ENCODE measurements at places on chromosomes 1 and 21.

DNA sequence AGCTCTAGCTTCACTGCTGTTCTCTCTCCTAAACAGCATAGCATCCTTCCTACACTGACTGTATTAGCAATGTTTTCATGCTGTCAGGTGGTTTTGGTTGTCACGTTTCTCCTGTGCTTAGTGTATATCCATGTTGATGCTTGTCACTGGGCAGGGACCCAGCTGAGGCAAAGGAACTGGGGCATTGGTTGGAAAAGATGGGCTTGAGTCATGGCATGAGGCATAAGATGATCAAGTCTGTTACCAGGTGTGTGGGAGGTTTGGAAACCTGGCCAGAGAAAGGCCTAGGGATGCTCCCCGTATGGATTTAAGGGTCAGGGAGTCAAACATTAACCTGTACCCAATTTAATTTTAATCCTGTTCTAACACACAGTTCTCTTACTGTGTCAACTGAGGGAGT lies 69.6 kb downstream of the OSBPL9 start:
- no peak for DNase-seq

DNA sequence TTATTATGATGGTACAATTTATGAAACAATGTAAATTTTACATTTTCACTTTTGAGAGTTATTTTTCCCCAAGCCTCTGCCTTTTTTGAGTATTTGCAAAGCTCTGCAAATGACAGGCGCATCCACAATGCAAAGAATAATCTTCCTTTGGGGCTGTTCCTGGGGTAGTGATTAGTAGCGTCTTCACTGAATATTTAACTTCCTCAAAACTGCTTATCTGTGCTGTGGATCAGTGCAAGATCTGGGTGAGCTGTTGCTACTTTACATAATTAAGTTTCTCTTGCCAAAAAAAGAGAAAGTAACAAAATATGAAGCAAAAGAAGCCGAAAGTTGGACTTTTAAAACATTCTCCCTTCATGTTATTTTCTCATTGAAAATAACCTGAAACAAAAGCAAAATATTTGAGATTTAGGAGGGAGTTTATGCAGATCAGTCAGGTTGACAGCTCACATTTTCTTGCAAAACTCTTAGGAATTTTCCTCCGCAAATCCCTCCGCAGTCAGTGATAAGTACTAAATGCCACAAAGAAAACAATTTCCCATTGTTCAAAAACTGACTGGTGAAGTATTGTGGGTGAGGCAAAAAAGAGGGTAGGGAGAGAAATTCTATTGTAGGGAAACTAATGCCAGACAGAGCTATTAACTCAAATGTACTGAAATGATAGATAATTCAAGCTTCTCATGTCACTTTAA lies 276.4 kb upstream of the B3GALT2 start:
- DNase-seq = no peak

GRCh38 chr1:162094723-162095122 lies 25.2 kb downstream of the NOS1AP start:
- DNase-seq = no peak

DNA sequence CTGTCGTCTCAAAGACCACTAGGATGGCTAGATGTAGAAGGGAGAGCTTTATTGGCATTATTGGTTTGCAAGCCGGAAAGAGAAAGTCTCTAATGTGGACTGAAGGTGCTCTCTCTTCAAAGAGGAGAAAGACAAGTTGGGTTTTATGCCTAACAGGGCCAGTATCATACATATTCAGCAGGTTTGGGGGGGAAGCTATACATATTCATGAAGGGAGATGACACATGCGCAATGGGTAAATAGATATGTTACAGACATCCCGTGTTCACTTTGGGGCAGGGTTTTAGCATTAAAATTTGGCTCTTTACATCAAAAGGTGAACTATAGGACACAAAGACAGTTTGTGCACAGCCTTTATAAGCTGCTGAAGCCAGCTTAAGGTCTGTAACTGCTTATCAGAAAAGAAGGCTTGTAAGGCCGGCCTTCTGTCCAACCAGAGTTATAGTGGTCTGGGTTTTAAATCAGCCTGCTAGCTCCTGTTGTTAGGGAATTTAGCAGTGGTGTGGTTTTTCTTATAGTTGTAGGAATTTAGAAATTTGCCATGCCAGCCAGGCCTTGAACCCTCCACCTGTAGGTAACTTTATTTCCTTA lies 46.5 kb upstream of the LRRN2 start:
- no peak for DNase-seq

DNA sequence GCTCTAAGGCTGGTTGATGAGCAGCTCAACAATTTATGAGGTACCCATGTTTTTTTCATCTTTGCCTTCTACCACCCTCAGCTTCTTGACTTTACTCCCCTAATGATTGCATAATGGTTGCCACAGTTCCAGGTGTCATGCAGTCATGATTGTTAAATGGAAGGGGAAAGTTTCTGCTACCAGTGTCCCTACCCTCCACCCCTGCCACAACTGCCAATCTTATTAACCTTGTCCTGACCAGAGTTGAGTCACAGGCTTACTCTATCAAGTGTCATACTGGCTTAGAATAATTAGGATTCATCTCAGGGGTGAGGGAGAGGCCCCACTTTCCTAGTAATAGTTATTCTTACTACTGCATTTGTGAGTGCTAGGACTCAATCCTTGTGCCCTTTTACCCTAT lies 7.9 kb upstream of the FUBP1 start:
- DNase-seq = no peak

DNA sequence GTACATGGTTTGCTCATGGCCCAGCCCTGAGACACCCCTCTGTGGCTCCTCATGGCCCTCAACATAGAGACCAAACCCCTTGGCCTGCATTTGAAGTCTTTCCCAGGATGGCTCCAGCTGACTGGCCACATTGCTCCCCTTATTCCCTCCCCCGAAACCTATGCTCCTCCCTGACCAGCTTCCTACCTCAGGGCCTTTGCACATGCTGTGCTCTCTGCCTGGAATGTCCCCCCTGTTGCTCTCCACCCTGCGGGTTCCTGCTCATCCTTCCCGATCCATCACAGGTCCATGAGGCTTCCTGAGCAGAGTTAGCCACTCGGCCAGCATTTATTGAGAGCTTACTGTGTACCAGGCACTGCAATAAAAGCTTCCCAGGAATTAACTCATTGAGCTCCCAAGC lies 70.9 kb upstream of the SELENON start:
- no peak for DNase-seq

DNA sequence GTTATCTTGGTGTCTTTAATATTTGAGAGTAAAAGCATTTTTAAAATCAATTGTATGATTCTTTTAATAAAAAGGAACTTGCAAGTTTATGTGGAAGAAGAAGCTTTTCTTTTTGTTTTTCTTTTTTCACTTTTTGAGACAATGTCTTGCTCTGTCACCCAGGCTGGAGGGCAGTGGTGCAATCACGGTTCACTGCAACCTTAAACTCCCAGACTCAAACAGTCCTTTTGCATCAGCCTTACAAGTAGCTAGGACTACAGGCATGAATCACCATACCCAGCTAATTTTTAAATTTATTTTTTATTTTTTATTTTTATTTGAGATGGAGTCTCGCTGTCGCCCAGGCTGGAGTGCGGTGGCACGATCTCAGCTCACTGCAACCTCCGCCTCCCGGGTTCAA lies 34.1 kb downstream of the CMPK1 start:
- DNase-seq = no peak

DNA sequence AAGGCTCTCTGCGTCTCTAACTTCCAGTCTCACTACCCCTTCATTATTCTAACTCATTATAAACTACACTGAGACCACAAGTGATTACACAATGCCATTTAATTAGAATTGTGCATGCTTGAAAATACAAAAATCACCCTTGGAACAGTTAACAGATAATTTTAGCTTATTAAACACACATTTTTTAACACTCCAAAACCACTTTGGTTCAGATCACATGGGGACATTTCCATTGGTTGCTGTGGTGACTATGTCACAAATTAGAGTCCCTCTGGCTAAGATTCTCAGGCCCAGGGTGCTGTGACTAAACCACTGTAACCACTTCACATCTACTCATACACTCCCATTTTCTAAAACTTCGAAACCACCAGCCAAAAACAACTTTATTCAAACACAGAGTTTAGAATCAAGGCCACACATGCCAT lies 43.0 kb downstream of the JAK1 start:
- no peak for DNase-seq

DNA sequence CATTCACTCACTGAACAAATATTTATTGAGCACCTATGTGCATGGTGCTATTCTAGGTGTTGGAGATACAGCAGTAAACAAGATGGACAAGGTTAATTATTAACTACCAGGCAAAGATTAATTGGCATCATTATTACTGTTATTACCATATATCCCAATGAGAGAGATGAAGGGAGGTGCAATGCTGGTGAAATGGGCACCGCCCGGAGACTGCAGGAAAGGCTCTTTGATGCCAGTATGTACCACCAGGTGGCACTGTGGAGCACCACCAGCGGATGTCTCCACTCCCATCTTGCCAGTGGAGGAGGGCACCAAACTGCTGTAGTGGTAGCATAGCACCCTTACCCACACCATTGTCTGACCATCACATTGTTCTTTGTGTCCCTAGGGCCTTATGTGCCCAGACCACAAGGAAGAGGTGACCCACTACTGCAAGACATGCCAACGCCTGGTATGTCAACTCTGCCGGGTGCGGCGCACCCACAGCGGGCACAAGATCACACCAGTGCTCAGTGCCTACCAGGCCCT lies 3.0 kb downstream of the TRIM46 start:
- DNase-seq = peak; percentile 71

GRCh38 chr1:245404527-245404926 lies 249.7 kb downstream of the KIF26B start:
- DNase-seq = no peak

GRCh38 chr1:161725908-161726472 lies 4.6 kb downstream of the FCRLB start:
- peak; percentile 9 for DNase-seq

GRCh38 chr1:232965912-232966217 lies 15.5 kb downstream of the NTPCR start:
- no peak for DNase-seq

- no peak for DNase-seq
These were observed 18.2 kb upstream of the MSTO1 start for GRCh38 chr1:155591770-155592169.

- no peak for DNase-seq
These were observed at the start of gene CCDC185 for GRCh38 chr1:223393275-223394214. CCDC185 (plus strand) TSS chr1:223393415; CDS start chr1:223393476, 61 bp downstream.

- DNase-seq = no peak
These were observed 98.0 kb downstream of the FGGY start for GRCh38 chr1:59394706-59395425.

- DNase-seq = no peak
These were observed 18.0 kb upstream of the GRHL3 start for GRCh38 chr1:24300971-24301784.
